ENCODE measurements at places on chromosomes 3 and 15. TPM values are rescaled to one million over a fixed set of nuclear protein-coding genes. Genes with fewer than 3 reads are reported as not detected.

Gene RNF13
- 56.6 TPM for total RNA-seq

Gene CCDC54
- total RNA-seq, result not detected

Gene WDR76
- total RNA-seq, result 19.6 TPM

Gene DUOXA2
- total RNA-seq, result not detected

Gene OR5K2
- total RNA-seq, result not detected

Gene RHCG
- total RNA-seq, result not detected

Gene CCR1
- total RNA-seq, result 0.27 TPM

Gene RLBP1
- not detected for total RNA-seq

Gene TTBK2
- 3.1 TPM for total RNA-seq

Gene UROC1
- total RNA-seq, result 0.03 TPM

Gene TGFBR2
- 76.6 TPM for total RNA-seq

Gene CD86
- total RNA-seq, result not detected

Gene FBXL22
- 0.60 TPM for total RNA-seq

Gene LINGO1
- total RNA-seq, result 0.10 TPM

Gene EOGT
- 31.9 TPM for total RNA-seq

All from HT1080 (cell line).